Suppressor macrophage (primary cell): ENCODE measurements at places on chromosomes 5 and 9.
A peak's percentile ranks its signal among the peaks of the same experiment; 100 is the strongest.

GRCh38 chr5:37005946-37006540, 129.5 kb downstream of the NIPBL start:
- no peak for DNase-seq

DNA sequence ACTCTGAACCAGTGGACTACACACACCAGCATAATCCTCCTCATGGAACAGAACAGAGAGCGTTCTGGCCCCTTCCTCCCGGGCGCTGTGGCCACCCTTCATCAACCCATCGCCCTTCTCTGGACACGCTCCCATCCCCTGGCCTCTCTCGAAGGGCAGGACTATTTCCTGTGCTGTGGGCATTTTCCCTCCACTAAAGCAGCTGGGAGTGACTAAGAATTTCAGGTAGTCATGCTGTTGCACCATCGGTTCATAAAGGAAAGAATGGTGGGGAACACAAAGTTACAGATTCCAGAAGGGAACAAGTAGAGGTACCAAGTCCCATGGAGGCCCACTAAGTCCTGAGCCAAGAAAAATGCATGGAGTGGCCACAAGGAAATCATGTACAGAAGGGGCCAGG, 68.6 kb downstream of the EPB41L4B start:
- no peak for DNase-seq

GRCh38 chr9:72384710-72385485, 19.9 kb upstream of the ZFAND5 start:
- no peak for DNase-seq

DNA sequence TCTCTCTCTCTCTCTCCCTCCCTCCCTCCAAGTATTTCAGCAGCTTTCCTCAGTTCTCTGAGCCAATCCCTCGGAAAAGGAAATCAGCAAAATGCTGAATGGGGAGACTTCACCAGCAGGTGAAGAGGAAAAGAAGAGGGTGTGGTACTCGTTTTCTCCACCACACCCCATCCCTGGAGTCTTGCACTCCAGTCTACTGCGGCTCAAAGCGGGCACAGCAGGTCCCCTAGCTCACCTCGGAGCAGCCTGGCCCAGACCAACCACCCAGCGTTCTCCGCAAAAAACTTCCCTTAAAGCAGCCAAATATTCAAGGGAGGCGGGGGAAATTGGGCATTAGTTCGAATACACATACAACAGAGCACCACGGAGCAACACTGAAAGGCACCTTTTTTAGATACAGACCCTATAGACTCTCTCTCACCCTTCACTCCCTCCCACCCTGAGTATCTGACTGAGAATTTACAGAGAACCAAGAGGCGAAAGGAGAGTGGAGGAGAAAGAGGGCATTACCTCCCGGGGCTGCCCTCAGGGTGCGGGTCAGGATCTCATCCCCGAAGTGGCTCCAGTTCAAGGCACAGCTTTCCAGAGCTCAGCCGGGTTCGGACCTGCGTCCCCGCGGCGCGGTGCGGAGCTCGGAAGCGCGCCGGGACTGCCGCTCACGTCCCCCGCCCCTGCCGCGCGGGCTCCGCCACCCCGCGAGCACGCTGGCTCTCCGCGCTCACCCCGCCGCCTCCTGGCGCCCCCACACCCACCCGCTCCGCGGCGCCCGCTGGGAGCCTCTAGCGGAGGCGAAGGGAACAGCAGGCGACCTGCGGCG, 1638.5 kb upstream of the C9orf72 start:
- peak; percentile 47 for DNase-seq

GRCh38 chr9:125965477-125965876, 218.3 kb downstream of the PBX3 start:
- no peak for DNase-seq

- DNase-seq, result no peak
These were observed 4.1 kb downstream of the KIF4B start for GRCh38 chr5:155017610-155018009.

DNA sequence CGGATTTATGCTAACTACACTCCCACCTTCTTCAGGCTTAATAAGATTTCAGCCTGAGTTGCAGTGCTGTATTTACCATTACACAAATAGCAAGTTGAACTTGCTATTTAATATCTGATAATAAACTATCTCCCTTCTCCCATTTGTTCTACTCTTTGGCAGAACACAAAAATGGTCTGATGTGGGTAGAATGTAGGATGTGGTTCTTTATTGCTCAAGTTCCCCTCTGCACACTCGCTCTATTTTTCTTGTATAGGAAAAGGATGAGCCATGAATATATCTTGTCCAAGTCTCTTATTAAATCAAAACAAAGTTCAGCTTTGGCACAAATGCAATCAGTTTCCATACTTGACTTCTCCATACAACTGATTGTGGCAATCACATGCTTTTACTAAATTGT, 37.2 kb upstream of the KIF2A start:
- DNase-seq, result no peak

- DNase-seq, result no peak
These were observed 34.6 kb upstream of the CTSV start for GRCh38 chr9:97073506-97073905.

GRCh38 chr9:121839726-121840500, 188.5 kb downstream of the DAB2IP start:
- DNase-seq, result no peak

- no peak for DNase-seq
These were observed 23.7 kb downstream of the CCDC171 start for GRCh38 chr9:15576350-15577050.

DNA sequence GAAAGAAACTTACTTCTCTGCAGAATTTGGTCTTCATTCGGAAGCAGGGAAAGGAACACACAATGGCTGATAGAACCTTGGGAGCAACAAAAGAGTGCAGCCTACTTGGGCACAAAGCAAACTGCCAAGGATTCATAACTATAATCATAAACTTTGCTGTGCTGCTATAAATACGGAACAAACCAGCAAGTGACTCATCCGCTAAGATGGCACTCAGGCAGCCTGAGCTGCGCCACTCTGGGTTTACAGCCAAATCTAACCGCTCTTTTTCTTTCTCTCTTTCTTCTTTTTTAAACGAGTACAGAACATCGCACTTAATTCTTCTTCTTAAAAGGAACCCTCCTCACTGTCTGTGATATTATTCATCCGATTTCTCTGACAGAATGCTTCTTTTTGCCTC, 81.1 kb downstream of the PTPN3 start:
- DNase-seq, result no peak

DNA sequence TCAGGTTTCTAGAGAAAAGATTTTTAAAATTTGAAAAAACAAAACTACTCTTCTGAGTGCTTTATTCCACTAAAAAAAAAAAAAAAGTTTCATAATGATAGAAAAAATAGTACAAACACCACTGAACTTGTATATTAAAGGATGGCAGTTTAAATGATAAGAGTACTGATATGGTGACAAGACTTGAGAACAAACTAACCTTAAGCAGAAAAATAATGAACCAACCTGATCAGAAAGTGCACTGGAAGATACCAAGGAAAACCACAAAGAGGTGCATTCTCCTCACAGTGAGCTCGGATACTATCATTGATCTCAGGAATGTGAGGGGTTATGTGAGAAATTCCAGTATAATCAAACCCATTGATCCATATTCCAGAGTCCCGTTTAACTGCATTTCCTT, 34.3 kb downstream of the ERMP1 start:
- DNase-seq, result no peak

DNA sequence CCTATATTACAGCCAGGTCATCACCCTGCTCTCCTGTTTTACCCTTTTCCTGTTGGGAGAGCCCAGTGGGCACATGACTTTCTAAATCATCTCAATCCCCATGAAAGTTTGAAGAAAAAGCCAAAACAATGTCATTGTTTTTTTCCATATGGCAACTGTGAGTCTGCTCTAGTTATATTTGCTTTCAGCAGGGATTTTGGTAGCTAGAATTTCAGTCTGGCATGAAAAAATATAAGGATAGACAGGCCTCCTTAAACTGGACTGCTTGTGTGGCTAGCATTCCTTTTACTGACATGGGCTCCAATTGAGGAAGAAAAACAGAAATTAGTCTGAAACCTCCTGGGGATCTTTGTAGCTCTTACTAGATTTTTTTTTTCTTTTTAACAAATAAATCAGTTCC, 25.6 kb downstream of the MOCS2 start:
- DNase-seq, result no peak

DNA sequence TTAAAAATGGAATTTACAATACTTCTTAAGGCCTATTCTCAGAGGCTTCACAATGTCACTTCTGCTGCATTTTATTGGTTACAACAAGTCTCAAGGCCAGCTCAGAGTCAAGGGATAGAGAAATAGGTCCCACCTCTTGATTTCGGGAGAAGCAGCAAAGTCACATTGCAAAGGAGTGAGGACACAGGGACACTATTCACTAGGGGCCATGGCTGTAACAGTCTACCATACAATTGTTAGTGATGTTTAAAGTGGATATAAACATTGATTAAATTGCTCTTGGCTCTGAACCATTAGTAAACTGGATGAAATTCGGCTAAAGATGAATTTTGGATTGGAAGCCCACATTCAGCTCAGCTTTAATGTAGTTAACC, 21.7 kb upstream of the CMBL start:
- DNase-seq, result no peak

DNA sequence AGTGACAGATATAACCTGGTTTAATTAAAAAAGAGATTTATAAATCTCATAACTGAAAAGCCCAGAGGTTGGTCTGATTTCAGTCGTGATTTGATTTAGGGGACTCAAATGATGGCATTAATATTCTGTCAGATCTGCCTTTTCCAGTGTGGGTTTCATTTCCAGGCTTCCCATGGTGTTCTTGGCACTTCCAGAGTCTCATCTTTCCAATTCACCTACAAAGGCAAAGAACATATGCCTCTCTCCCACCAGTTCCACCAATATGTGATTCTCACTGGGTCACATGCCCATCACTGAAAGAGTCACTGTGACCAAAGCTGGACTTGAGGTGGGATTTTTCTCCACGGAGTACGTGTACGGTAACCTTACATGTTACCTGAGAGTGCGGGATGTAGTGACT, 137.4 kb upstream of the IL12B start:
- no peak for DNase-seq

- DNase-seq, result no peak
These were observed 57.1 kb downstream of the EDIL3 start for GRCh38 chr5:84327591-84327990.

DNA sequence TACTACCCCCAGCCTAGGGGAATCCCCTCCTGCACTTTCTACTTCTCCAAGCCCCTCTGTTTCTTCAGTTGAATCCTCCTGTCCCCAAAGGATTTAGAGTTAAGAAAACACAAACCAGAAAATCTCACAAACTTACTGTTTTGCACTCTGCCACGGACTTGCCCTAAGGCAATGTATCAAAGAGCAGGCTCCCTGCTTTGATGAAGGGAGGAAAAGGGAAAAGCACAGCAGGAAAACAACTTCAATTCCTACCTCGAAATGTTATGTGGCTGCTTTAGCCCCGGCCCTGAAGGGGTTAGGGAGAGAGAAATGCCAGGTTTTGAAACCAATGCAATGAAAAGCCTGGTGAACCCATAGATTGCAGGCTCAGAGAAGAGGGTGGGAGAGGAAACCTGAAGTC, 254.7 kb downstream of the MAN2A1 start:
- no peak for DNase-seq

DNA sequence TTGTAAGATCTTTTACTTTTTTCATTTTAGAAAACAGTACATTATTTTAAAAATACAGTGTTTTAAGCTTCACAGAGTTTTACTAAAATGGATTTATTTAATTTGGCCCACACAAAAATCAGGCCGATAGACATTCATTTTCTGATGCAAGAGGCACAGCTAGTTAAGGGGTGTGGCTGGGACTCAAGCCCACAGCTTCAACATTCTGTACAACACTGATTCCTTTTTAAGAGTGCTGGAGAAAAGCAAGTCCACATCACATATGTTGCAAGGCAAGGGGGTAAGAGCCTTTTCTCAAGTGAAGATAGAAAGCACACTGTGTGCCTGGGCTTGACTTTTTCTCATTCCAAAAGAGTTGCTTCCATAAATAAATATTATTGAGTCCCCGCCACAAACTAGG, 195.9 kb downstream of the RFK start:
- no peak for DNase-seq

DNA sequence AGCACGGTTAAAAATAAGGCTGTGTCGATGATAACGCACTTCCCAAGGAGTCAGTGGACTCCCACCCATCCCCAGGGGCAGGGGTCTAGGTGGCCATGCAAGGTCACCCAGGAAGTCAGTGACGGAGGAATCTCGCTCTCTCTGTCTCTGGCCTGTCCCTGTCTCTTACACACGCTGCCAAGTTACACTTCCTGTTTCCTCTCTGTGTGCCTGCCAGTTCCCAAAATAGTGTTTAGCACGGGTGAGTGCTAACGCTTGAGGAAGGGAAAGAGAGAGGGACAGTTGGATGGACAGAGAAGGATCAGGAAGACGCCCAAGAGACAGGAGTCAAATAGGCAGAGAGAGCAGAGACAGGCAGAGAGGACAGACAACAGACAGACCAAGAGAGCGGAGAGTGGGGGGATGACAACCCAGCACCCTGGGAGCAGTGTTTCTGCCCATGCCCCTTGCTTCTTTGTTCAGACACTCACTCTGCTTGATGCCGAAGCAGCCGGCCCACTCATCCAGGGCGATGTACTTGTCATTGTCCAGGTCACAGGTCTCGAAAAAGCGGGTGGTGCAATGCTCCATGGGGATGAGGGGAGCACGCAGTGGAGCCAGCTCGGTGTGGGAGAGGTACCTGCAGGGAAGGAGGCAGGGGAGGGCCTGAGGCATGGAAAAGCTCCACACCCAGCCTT, 23.0 kb downstream of the SPARC start:
- peak; percentile 77 for DNase-seq

DNA sequence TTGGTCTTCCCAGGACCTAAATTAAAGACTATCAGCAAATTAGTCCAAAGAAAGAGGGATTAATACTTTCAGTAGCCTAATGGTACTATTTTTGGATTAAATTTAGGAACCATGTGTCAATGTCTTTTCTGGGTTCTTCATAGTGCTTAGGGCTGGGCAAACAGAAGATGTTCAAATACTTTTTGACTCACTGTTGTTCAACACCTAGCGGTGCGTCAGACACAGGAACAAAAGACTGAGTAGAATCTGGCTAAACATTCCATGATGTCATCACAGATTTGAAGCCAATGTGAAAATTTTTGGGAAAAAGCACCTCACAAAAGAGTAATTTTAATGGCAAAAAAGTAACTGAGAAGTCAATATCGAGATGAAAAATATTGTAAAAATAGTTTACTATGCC, 544.4 kb downstream of the EFNA5 start:
- DNase-seq, result no peak

GRCh38 chr9:37452611-37453010, 12.6 kb downstream of the ZBTB5 start:
- DNase-seq, result no peak

- no peak for DNase-seq
These were observed 36.3 kb upstream of the BASP1 start for GRCh38 chr5:17180864-17181723.
